ENCODE measurements at places on chromosomes 12 and 14. TPM values are rescaled to one million over a fixed set of nuclear protein-coding genes. Genes with fewer than 3 reads are reported as not detected.

DNA sequence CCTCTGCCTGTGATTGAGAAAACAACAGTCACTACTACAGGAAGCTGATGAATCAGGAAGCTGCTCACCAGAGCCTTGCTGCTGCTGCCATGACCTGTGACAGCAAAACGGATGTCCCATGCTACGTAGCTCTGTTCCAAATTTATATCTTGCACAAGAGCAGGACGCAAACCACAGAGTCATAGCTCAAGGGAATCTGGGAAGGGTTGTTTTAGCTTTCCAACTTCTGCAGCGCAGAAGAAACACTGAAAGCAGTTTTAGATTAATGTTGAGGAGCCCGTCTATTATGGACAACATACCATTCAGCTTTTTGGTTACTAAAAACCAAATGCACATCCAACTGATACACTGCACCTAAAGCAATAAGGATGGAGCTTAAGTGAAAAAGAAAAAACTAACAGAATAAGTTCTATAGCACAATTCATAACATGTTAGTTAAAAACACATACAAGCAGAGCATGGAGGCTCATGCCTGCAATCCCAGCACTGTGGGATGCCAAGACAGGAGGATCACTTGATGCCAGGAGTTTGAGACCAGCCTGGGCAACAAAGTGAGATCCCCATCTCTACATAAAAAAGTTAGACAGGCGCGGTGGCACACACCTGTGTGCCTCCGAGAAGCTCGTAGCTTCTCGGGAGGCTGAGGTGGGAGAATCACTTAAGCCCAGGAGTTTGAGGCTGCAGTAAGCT lies 1.7 kb upstream of the ANKRD33 start:
- DNase-seq: peak; percentile 51

DNA sequence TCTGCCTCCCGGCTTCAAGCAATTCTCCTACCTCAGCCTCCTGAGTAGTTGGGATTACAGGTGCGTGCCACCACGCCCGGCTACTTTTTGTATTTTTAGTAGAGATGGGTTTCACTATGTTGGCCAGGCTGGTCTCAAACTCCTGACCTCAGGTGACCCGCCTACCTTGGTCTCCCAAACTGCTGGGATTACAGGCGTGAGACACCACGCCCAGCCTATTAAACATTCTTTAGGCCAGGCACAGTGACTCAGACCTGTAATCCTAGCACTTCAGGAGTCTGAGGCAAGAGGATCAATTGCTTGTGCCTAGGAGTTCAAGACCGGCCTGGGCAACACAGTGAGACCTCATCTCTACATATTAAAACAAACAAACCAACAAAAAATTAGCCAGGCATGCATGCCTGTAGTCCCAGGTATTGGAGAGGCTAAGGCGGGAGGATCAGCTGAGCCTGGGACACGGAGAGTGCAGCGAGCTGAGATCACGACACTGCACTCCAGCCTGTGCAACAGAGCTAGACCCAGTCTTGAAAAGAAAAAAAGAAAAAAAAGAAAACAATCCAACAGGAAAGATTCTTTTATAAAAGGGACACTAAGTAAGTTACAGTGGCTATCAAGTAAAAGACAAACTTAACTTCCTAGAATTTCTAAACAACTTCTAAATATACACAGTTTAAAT lies 70.2 kb downstream of the HECTD1 start:
- DNase-seq: no peak

- DNase-seq: no peak
Observed at GRCh38 chr12:69500631-69501030, 30.4 kb downstream of the FRS2 start.

DNA sequence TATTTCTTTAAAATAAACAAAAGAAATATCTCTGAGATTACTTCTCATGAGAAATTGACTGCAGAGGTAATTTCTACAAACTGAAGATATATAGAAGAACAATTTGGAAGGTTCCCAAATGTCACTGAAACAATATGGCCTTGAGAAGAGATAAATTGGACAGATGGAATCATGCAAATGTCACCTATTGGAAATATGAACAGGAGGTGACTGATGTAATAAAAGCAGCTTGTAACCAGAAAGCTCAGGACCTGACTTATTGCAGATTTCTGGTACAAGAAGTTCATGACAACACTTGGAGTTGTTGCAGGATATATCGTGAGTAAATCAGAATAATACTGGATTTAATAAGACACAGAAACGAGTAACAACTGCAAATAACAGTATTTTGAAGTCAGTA lies 93.3 kb upstream of the TRHDE start:
- no peak for DNase-seq

GRCh38 chr12:388541-389141 lies 479 bp downstream of the KDM5A start:
- peak; percentile 11 for DNase-seq

DNA sequence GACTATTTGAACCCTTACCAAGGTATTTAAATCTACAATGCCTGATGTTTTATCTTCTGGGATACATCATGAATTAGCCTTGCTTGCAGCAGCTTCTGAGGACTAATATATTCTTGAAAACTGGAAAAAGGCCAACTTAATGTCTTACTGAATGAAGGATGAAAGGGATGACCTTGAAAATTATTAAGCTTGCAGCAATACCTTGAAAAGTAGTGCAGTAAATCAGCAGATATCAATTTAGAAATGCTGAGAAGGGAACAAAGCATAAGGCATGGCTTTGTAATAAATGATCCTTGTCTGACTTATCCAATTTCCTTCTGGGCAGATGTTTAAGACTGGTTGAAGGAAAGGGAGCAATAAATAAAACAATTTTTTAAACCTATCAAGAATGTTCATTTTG lies 37.3 kb upstream of the FERMT2 start:
- no peak for DNase-seq

DNA sequence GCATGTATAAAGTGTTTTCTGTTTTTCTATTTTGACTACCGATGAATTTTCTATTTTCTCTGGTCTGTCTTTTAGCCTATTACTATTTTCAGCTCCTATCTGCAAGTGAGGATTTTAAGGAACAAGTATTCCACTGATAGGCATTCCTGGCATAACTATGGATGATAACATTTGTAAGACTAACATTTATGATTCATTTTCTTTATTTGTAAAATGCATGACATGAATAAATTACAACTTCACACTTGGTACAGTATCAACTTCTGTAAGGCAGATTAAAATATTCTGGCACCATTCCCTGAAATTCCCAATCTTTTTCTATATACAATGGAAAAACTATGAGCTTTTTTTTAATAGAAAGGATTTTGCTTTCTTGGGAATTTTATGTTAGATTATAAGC lies 121.0 kb upstream of the GARIN2 start:
- no peak for DNase-seq

DNA sequence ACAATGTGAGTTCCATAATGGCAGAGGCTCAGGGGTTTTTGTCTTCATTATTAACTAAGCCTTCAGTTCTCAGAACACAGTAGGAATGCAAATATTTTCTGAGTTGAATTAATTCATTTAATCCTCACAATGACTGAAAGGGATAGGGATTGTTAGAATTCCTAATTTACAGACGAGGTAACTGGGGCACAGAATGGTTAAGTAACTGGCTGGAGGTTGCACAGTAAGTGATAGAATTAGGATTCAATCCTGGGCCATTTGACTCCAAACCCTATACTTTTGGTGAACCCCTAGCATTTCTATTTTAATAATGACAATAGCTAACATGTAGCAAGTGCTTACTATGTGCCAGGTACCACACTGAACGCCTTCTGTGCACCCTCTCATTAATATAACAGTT lies 163.1 kb downstream of the PPM1H start:
- DNase-seq: no peak

GRCh38 chr14:72574715-72575114 lies 319.2 kb downstream of the DPF3 start:
- DNase-seq: no peak

GRCh38 chr12:12357719-12358461 lies 1.0 kb downstream of the BORCS5 start:
- no peak for DNase-seq

DNA sequence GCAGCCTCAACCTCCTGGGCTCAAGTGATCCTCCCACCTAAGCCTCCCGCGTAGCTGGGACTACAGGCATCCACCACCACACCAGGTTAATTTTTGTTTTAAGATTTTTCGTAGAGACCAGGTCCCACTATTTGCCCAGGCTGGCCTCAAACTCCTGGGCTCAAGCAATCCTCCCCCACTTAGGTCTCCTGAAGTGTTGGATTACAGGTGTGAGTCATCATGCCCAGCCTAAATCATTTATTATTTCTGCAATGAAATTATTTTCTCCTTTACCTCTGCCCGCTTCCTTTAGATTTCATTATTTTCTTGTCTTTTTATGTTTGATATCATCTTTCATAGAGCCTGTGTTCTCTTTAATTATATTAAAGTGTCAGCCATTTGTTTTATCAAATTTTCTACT lies 165.2 kb upstream of the OTX2 start:
- no peak for DNase-seq

- DNase-seq: no peak
Observed at GRCh38 chr14:65249471-65250161, 147.3 kb upstream of the MAX start.

DNA sequence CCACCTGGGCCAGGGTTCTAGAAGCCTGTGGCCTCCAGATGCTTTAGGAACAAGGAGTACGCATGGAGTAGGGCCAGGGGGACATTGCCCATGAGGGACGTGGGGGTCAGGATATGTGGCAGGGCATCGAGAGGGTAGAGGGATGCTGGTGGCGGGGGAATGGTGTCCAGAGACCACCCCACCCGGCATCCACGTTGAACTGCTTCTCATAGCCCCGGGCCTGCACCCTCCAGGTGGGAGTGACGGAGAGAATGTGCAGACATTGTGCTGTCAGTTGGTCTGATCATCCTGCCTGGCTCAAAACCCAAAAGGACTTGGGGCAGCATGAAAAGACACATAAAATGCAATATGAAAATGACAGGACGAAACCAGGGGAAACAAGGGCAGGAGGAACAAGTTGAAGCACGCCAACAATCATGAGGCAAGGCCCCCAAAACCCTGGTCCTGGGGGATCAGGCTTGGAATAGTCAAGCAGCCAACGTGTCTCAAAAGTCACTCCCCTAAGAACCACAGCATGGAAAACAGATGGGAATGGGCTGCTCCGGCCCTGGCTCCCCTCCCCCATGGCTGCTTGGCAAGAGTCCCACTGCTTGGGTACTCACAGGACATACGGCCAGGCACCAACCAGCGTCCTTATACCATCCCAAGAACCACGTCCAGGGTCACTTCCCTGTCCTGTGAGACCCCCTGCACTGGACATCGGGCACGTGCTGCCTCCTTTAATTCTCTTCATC lies 117.9 kb downstream of the DICER1 start:
- DNase-seq: no peak

DNA sequence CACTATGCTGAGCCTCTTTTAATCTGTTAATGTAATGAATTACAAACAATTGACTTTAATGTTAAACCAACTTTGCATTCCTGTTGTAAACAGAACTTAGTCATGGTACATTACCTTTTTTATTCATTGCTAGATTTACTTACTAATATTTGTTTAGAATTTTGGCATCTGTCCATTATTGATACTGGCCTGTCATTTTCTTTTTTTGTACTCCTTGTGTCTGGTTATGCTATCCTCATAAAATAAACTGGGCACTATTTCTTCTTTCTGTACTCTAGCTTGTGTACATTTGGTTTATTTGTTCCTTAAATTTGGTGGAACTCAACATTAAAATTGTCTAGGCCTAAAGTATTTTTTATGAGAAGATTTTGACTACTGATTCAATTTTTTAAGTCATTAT lies 32.1 kb downstream of the SPATA7 start:
- no peak for DNase-seq

DNA sequence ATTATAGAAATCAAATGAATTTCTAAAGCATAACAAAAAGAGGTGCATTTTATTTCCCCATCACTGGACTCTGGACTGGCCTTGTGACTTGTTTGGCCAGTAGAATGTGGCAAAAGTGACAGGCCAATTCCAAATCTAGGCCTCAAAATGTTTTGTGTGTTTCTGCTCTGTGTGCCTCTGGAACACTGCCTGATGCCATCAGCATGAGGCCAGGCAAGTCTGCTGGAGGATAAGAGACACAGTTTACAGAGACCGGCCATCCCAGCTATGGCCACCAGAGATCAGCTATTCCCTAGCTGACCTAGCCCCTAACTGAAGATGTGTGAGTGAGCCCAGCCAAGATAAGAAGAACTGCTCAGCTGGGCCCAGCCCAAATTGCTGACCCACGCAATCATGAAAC lies 32.9 kb downstream of the ASCL1 start:
- DNase-seq: no peak

DNA sequence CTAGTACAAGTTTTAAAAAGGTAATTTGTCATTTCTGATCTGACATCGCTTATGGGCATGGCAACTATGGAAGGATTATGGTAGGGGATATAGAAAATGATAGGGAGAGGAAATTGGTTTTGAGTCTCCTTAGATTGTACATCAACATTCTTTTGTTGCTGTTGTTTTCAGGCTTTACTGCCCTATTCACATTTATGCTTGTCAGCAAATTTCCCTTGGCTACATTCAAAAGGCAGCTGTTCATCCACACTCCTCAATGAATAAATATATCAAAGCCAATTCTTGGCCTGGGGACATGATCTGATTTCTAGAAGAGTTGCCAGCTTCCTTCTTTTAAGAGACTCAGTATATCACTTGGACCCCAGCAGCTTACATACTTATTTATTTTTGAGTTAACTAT lies 283.4 kb downstream of the CEP128 start:
- DNase-seq: no peak

DNA sequence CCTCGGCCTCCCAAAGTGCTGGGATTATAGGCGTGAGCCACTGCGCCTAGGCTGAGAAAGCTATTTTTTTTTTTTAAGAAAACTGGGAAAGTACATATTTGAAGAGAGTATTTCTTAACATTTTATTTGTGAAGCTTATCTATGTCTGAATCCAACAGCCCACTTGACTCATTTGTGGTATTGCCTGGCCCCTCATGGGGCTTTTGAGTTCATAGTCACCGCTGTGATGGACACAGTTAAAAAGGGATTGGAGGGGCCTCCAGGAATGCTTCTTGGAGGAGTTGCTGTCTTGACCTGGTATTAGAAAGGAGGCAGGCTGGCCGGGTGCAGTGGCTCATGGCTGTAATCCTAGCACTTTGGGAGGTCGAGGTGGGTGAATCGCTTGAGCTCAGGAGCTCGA lies 26.5 kb downstream of the BCL7A start:
- no peak for DNase-seq

GRCh38 chr12:8890313-8891085 lies 23.8 kb upstream of the PHC1 start:
- DNase-seq: peak; percentile 49

DNA sequence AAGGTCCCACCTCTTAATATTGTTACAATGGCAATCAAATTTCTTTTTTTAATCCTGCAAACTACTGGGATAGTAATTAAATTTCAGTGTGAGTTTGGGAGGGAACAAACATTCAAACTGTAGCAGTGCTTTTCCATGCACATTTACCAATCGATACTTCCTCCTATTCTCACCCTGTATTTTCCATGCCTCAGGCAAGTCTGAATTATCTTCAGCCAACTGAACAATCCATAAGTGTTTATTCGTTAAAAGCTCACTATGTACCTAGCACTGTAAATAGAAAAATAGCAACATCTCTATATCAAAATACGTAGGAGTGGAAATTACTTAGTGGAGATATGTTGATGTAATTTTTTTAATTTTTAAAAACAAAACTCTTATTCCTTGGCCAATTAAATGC lies 43.5 kb downstream of the CCDC177 start:
- no peak for DNase-seq

FGD6 gene
- 37.0 TPM for total RNA-seq

GYS2 gene
- not detected for total RNA-seq

ADGRD1 gene
- 15.7 TPM for total RNA-seq

CCDC184 gene
- 0.79 TPM for total RNA-seq

ISCU gene
- 113 TPM for total RNA-seq

ATF1 gene
- 10.0 TPM for total RNA-seq

PLEKHG7 gene
- total RNA-seq: 5.6 TPM

ETFBKMT gene
- 3.8 TPM for total RNA-seq

RERGL gene
- 1.2 TPM for total RNA-seq

REP15 gene
- total RNA-seq: 52.3 TPM

FITM1 gene
- 1.6 TPM for total RNA-seq

SLCO1B1 gene
- total RNA-seq: not detected
